ENCODE measurements at places on chromosomes 2 and 18. TPM values are rescaled to one million over a fixed set of nuclear protein-coding genes. Genes with fewer than 3 reads are reported as not detected.

- H3K27me3 ChIP-seq = no peaks in the 10 kb centered on the region
- DNase-seq = no peak
- H3K27ac ChIP-seq = no peak overlapping the region
- no peak overlapping the region for H3K4me3 ChIP-seq
- no peaks in the 10 kb centered on the region for H3K4me1 ChIP-seq
These were observed 308.8 kb upstream of the MGAT5 start for GRCh38 chr2:133945089-133945488.

- H3K27me3 ChIP-seq = no peaks in the 10 kb centered on the region
- no peaks in the 10 kb centered on the region for H3K4me1 ChIP-seq
- H3K27ac ChIP-seq = no peak overlapping the region
- DNase-seq = peak; percentile 55
- no peak overlapping the region for H3K4me3 ChIP-seq
- no peaks in the 10 kb centered on the region for H3K36me3 ChIP-seq
These were observed 12.3 kb upstream of the RESP18 start for GRCh38 chr2:219344751-219345430.

DNA sequence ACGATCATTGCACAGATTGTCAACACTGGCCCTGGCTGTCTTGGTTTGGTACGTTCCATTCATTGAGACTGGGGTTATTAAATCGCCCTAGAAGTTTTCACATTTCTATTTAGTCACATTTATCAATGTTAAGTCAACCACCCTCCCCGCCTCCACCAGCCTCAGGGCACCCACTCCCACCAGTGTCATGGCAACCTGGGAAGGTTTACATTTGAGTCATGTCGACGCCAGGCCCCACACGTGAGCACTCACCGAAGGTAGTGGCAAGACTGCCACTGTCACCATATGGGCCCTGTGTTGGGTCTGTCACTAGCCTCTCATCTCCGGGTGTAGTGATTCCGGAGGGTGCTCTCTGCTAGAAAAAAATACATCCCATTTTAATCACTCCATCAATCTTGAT, 194.2 kb downstream of the TWIST2 start:
- no peaks in the 10 kb centered on the region for H3K4me1 ChIP-seq
- H3K4me3 ChIP-seq = no peak overlapping the region
- H3K27me3 ChIP-seq = no peaks in the 10 kb centered on the region

GRCh38 chr2:151252646-151253045, 9.0 kb downstream of the RBM43 start:
- H3K27me3 ChIP-seq = no peaks in the 10 kb centered on the region
- H3K4me3 ChIP-seq = no peak overlapping the region
- no peaks in the 10 kb centered on the region for H3K4me1 ChIP-seq
- no peaks in the 10 kb centered on the region for H3K36me3 ChIP-seq
- H3K27ac ChIP-seq = no peak overlapping the region
- no peak for DNase-seq

GRCh38 chr2:84801811-84802210, 79.1 kb downstream of the TRABD2A start:
- no peaks in the 10 kb centered on the region for H3K27me3 ChIP-seq
- H3K27ac ChIP-seq = no peak overlapping the region
- DNase-seq = no peak
- no peak overlapping the region for H3K4me3 ChIP-seq

- peak; percentile 49 for DNase-seq
- no peaks in the 10 kb centered on the region for H3K4me1 ChIP-seq
- no peaks in the 10 kb centered on the region for H3K36me3 ChIP-seq
- no peak overlapping the region for H3K27ac ChIP-seq
- no peak overlapping the region for H3K4me3 ChIP-seq
- H3K27me3 ChIP-seq = no peaks in the 10 kb centered on the region
These were observed 42.5 kb downstream of the SDC1 start for GRCh38 chr2:20182241-20182931.

- no peaks in the 10 kb centered on the region for H3K36me3 ChIP-seq
- H3K27me3 ChIP-seq = no peaks in the 10 kb centered on the region
- no peak for DNase-seq
- no peak overlapping the region for H3K4me3 ChIP-seq
- no peak overlapping the region for H3K27ac ChIP-seq
- H3K4me1 ChIP-seq = no peaks in the 10 kb centered on the region
These were observed 7.7 kb downstream of the FAM228A start for GRCh38 chr2:24182507-24182906.

The IL36A gene
- not detected for total RNA-seq

The ANKRD30BL gene
- not detected for total RNA-seq

The NAT8 gene
- total RNA-seq = 9.2 TPM

The SLC30A3 gene
- total RNA-seq = not detected

The CDH19 gene
- total RNA-seq = 18.2 TPM

The OR6B2 gene
- total RNA-seq = not detected

The RAB6D gene
- 2.1 TPM for total RNA-seq

The GAD1 gene
- not detected for total RNA-seq

Measured in Peyer's patch (tissue), 4 donors.